ENCODE measurements at places on chromosomes 16 and 17.

DNA sequence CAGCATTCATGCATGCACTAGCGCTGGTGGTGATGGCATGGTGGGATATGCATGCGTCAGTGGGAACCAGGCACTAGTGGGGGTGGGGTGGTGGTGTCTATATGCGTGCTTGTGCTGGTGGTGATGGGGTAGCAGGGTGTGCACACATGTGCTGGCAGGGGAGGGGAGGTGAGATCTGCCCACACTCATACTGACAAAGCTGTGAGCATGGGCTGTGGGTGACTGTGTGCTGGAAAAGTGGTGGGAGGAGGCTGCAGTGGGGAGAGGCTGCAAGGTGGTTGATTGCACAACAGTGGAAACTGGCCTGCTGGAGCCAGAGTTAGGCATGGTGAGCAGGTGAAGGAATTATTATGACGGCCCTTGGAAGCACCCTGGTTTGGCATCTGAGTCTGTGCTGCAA lies 31.3 kb upstream of the TEKT1 start:
- DNase-seq = no peak

DNA sequence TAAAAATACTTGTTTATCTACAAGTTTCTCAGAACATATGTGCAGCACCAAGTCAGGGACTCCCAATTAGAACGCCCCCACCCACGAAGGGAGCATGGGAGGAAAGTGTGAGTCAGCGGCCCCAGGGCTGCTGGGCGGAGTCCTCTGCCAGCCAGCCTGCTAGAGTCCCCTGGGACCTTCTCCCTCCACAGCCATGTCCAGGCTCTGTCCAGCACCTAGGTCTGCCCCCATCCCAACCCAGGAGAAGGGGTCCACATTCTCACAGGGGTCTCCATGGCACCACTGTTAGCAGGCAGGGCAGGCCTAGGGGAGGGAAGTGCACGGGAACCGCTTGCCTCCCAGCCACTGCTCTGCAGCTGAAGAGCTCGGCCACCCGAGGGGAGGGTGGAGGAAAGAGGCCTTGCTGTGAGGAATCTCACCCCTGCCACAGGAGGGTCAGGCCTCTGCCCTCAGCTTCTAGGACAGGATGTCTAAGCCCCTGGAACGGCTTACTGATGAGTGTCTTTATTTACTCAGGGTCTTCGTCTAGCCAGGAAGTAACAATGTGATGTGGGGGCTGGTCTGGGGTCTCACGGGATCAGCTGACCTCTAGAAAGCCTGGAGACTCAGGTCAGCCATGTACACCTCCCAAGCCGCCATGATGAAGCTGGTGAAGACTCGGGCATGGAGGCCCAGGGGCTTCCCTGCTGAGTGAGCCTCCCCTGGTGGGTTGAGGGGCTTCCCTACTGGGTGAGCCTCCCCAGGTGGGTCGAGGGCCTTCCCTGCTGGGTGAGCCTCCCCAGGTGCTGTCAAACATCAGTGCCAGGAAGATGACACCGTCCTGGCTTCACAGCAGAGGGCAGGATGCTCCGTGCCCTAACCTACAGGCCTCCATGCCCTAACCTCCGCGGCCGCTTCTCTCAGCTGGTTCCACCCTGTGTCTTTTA lies 190.3 kb downstream of the RBFOX3 start:
- DNase-seq = no peak

DNA sequence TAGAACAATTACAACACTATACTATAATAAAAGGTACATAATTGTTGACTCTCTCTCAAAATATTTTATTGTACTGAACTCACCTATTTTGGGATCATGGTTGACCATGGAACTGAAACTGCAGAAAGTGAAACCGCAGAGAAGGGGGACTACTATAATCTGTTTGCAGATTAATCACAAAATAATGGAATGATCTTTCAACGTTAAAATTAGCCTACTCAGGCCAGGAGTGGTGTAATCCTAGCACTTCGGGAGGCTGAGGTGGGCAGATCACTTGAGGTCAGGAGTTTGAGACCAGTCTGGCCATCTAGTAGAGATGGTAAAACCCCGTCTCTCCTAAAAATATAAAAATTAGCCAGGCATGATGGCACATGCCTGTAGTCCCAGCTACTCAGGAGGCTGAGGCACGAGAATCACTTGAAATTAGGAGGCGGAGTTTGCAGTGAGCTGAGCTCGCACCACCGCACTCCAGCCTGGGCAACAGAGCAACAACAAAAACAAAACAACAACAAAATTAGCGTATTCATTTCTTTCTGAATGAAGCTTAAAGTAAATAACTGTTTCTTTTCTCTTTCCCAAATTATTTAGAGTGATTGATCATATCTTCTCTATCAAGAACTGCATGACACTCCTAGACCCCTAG lies 45.6 kb downstream of the IKZF3 start:
- no peak for DNase-seq

- no peak for DNase-seq
Observed at GRCh38 chr16:23578101-23578830, 17.9 kb downstream of the NDUFAB1 start.

- DNase-seq = no peak
Observed at GRCh38 chr16:73560497-73560896, 512.6 kb upstream of the ZFHX3 start.

GRCh38 chr16:11298143-11298900 lies 17.2 kb upstream of the PRM1 start:
- DNase-seq = no peak

- DNase-seq = no peak
Observed at GRCh38 chr17:78242024-78242742, 10.8 kb downstream of the TMEM235 start.

All from HS-27A (cell line).